ENCODE measurements at places on chromosomes 6 and 20.

GRCh38 chr6:110864824-110865223, 9.8 kb upstream of the AMD1 start:
- DNase-seq, result no peak

DNA sequence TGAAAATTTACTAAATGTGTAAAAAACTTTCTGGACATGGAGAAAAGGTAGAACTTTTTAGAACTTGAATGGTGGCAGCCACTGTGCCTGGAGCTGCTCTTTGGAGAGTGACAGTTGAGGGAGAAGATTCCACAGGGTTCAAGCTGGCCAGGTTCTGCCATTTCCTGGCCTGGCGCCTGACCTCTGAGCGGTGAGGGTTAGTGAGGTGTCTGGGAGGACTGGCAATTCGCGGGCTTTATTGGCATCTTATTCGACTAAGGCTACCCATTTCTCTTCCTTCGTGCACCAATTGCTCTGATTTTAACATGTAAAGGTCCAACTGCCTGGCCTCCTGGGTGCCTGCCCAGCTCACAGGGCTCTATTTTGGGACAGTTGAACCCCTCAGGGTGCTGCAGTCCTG, 2.4 kb downstream of the SNAI1 start:
- no peak for DNase-seq

GRCh38 chr20:60249436-60249835, 291.2 kb downstream of the CDH26 start:
- DNase-seq, result no peak

DNA sequence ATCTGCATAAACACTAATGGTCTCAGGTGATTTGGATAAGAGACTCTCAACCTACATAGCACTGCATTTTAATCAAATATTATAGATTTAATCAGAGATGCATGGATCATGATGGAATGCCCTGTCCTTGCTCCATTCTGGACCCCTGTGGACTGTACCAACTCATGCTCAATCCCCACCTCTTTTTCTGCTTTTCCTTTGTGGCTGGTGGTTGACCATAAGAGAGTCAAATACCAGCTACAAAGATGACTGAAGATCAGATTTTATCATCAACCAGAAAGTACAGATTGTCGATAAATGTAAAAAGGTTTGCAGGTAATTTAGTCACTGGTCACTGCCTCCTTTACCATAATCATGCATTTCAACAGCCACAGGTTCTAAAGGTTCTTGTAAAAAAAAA, 116.2 kb downstream of the ME1 start:
- no peak for DNase-seq

DNA sequence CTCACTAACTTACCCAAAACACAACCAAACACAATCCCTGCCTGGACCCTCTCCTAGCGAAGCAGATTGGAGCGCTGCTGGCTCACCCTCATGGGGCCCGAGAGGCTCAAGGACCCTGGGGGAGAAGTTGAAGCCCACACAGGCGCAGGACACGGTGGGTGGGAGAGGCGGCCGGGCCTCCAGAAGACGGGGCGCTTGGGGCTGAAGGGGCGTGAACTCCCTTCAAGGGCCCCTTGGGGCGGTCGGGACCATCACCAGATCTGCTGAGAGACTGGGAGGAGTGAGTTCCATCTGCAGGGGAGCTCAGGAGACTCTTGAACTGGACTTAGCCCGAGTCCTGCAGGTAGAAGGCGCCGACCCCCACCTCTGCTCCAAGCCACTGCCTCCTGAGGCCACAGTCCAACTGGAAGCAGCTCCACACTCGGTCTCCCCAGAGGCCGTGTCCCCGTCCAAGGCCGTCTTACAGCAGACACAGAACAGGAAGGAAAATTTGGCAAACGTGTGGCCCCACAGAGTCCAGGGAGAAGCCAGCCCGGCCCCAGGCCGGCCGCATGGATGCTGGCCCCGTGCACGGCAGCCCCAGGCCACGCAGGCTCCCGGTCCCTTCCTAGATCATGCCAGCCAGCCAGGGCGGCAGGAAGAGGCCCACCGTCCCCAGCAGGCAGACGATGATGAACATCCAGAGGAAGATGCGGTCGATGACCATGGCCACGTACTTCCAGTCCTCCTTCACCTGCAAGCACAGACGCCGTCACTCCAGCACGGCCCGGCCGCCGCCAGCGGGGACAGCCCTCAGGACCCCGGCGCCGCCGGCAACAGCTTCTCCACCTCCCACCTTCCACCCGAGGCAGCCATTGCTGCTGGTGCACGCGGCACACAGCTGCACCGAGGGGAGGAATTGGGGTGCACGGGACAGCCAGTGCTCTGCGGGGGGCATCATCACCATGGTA, 14.7 kb downstream of the CHRNA4 start:
- DNase-seq, result peak; percentile 59

- peak; percentile 60 for DNase-seq
Observed at GRCh38 chr6:63573899-63574553, 1.7 kb downstream of the LOC128125822 start.

DNA sequence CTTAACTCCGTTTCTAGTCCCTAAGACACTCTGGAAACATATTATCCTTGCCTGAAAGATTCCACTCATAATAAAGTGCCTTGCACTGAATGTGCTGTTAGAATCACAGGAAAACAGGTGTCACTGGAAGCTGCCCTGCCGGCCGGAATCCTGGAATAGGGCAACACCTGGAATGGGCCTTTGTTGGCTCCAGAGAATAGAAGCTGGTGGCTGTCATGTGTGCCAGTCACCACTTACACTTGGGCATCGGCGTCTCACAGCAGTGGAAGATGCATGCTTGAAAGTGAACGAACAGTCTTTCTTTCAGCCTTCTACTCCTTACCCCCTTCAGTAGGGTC, 90.8 kb upstream of the AFDN start:
- no peak for DNase-seq

- no peak for DNase-seq
Observed at GRCh38 chr6:72824833-72825232, 203.0 kb downstream of the KCNQ5 start.

GRCh38 chr6:138028893-138029292, 78.3 kb downstream of the PERP start:
- DNase-seq, result no peak

DNA sequence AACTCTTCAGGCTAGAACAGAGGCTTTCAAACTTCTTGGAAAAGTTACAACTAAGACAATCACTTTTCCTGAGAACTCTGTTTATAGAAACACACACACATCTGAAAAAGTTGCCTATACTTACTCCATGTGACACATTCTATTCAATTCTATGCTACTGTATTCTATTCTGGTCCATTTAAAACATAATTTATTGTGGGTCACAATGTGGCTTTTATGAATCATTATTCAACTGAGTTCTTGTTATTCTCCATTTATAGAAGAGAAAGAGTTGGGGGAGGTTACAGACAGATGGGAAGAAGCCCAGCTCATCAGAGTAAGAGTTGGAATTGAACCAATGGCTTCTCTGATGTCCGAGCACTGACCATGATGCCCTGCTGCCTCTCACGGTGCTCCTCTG, 21.6 kb upstream of the BCAS1 start:
- DNase-seq, result no peak

- DNase-seq, result no peak
Observed at GRCh38 chr20:5153612-5154542, 27.1 kb downstream of the CDS2 start.
